ENCODE measurements at places on chromosomes 11 and 22.
A peak's percentile ranks its signal among the peaks of the same experiment; 100 is the strongest.

GRCh38 chr11:75201771-75202170, 38.8 kb upstream of the TPBGL start:
- no peak for DNase-seq

GRCh38 chr22:27097933-27098332, 440.5 kb downstream of the MIAT start:
- peak; percentile 59 for DNase-seq

DNA sequence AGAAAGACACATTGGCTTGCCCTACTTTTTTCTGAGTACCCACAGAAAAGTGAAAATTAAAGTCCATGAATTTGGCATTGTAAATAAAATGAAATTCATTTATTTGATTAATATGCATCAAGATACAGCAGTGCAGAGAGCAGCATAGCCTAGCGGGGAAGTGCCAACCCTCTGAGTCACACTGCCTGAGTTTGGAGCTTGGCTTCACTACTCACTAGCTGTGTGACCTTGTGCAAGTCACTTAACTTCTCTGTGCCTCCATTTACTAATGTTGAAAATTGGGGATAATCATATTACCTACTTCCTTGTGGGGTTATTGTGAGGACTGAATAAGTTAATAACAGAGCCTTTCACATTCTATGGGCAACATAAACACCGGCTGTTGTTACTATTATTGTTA, 111.5 kb upstream of the CSNK2A3 start:
- no peak for DNase-seq

- peak; percentile 41 for DNase-seq
Observed at GRCh38 chr11:84722583-84723108, 904.5 kb downstream of the DLG2 start.

- DNase-seq: no peak
Observed at GRCh38 chr11:1448882-1449281, 37.7 kb downstream of the MOB2 start.

GRCh38 chr11:9459667-9460321, 1.0 kb upstream of the ZNF143 start:
- DNase-seq: peak; percentile 59

- no peak for DNase-seq
Observed at GRCh38 chr22:22948651-22949571, 61.3 kb downstream of the IGLL5 start.

GRCh38 chr11:72040491-72041363, 39.6 kb downstream of the NUMA1 start:
- peak; percentile 79 for DNase-seq

GRCh38 chr11:66157182-66157864, 87.3 kb downstream of the PACS1 start:
- DNase-seq: no peak

GRCh38 chr22:45968751-45969413, 8.1 kb downstream of the WNT7B start:
- DNase-seq: no peak

- no peak for DNase-seq
Observed at GRCh38 chr11:12053606-12054361, 45.4 kb upstream of the DKK3 start.

DNA sequence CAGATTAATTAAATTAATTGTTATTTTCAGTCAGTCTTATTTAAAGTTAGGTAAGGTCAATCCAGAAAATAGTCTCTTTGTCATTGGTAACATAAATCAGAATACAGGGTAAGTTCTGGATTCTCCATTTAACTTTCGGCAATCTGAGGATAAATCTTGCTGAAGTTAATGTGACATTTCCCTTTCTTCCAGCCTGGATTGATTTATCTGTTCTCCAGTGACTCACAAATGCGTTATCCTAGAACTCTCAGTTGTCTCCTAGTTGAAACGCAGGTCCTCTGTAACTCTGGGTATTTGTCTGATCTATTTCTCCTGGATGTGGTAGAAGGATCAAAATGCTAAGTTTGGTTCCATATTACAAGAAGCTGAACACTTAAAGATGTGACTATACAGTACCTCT, 21.0 kb downstream of the OR51E1 start:
- DNase-seq: no peak

DNA sequence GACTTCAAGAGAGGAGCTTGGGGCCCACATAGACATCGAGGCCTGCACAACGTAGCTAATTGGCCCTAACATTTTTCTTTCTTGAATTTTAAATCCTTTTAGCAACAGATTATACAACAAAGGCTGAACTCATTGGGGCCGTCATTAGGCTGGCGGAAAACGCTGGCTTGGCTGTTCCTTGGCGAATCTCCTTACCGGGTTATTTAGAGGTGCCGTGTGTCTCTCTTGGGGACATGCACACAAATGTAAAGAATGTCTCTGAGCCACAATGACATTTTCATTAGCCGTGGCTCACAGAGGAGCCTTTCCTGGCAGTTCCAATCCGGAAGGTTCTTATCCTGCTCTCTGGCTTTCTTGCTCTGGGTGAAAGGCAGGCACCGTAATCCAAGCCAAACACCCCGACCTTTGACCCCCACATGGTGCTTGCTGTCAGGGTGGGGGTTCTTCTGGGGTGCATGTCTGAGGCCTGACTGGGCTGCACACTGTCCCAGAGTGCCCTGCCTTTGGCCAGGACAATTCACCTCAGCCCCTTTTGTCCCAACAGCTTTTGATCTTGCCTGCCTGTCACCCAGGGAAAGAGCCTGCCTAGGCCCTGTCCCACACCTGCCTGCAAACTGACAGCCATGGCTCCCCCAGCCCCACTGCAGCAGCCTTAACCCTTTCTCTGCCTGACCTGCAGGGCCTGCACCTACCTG, 9.2 kb upstream of the FGF3 start:
- DNase-seq: no peak

- no peak for DNase-seq
Observed at GRCh38 chr22:36164621-36165020, 4.1 kb upstream of the APOL3 start.

- no peak for DNase-seq
Observed at GRCh38 chr22:33467620-33468095, 409.5 kb upstream of the SYN3 start.

DNA sequence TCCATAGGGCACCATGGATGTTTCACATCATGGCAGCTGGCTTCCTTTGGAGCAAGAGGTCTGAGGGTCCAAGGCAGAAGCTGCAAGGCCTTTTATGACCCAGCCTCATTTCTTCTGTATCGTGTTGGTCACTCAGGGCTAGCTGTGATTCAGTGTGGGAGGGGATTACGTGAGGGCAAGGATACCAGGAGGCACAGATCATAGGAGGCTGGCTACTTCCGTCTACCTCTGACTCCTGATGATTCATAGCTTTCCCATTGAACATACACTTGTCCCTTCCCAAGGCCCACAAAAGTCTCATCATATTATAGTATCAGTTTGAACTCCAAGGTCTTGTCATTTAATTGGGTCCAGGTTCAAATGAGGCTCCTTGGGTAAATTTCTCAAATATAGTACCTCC, 135.3 kb upstream of the ZBED5 start:
- DNase-seq: no peak

DNA sequence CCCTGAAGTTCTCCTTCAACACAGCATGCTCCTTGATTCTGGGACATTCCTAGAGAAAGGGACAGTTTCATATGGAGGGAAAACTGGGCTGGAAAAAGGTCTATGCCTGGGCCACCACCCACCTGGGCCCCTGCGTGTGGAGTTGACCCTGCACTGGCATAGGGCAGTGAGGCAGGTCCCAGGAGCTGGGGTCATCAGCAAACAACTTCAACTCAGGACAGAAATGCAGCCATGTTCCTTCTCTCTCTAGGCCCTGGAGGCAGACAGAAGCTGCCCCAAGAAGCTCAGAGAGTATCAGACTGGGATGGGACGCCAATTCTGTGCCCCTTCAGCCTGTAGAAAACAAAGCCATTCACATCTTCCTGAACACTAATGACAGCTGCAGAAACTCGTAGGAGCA, 34.9 kb downstream of the RTL6 start:
- DNase-seq: no peak

DNA sequence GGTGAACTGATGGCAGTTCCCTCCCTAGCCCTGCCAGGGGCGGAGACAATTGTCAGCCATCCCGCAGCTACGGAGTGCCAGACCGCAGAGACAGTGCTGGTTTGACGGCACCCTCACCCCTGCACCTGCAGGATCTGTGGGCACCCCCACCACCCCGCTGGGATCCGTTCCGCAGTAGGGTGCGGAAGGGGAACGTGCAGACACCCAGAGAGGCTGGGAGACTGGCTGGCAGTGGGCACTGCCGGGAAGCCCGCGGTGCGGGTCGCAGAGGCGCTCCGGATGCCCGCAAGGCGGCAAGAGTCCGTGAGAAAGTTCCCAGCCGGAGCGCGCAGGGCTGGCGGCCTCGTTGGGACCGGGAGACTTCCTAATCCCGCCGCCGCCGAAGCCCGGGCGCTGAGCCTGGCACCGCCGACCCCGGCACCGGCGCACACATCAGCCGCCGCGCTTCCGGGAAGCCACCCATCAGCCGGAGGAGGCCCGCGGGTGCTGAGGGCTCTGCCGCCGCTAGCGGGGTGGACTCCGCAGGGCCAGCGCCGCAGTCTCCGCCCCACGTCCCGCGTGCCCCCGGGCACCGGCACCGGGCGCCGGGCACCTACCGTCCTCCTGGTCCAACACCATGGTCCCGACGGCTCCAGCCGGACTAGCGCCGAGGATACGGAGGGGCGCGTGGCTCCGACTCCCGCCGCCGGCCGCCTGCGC, 4.3 kb upstream of the LMO1 start:
- peak; percentile 38 for DNase-seq

DNA sequence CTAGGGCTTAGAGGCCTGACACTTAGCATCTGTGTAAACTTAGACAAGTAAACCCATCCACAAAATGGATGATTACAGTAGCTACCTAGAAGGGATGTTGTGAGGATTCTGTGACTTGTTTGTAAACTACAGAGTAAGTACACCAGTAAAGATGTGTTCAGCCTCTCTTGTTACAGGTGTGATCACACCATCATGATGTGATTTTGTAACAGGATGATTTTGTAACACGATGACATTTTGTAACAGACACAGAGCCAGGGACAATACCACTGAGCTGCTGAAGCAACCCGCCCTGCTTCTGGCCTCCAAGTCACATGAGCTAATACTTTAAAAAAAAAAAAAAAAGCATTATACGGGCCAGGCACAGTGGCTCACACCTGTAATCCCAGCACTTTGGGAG, 17.0 kb downstream of the FADD start:
- DNase-seq: no peak

DNA sequence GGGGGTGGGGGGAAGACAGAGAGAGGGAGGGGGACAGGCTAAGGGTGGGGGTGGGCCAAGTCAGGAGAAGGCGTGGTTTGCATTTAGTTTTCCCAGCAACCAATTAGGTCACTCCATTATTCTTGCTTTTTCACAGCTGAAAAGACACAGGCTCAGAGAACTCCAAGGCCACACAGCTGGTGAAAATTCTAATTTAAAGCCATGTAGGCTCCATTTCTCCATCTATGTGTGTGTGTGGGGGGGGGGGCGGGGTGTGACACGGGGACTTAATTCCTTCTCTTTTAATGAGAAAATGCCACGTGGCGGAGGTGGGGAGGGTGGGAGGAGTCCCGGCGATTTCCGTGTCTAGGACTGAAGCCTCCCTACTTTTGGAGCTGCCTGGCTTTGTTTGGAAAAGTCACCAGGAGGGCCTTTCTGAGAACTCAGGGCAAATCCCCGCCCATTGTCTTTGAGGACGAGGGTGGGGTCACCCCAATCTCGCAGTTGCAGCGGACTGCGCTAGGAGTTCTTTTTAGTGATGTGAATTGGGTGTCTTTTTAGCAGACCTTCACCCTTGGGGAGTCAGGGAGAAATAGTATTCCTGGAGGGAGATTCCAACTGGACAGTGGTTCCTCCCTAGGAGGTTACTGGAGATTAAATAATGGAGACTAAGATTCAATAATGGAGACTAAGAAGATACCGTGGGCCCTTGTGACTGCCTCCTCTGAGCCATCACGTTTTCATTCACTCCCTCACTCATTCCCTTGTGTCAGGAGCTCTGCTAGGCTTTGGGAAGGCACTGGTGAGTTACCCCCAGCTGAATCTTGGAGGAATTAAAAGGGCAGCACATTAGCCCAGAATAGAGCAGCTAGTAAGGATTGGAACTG, 36.4 kb upstream of the PTPRJ start:
- no peak for DNase-seq

GRCh38 chr11:101446238-101446637, 137.6 kb downstream of the TRPC6 start:
- no peak for DNase-seq

Data from WERI-Rb-1 (cell line).